ENCODE measurements at places on chromosomes 1 and 21.

GRCh38 chr21:42242611-42243010 lies 23.7 kb downstream of the ABCG1 start:
- DNase-seq = no peak

DNA sequence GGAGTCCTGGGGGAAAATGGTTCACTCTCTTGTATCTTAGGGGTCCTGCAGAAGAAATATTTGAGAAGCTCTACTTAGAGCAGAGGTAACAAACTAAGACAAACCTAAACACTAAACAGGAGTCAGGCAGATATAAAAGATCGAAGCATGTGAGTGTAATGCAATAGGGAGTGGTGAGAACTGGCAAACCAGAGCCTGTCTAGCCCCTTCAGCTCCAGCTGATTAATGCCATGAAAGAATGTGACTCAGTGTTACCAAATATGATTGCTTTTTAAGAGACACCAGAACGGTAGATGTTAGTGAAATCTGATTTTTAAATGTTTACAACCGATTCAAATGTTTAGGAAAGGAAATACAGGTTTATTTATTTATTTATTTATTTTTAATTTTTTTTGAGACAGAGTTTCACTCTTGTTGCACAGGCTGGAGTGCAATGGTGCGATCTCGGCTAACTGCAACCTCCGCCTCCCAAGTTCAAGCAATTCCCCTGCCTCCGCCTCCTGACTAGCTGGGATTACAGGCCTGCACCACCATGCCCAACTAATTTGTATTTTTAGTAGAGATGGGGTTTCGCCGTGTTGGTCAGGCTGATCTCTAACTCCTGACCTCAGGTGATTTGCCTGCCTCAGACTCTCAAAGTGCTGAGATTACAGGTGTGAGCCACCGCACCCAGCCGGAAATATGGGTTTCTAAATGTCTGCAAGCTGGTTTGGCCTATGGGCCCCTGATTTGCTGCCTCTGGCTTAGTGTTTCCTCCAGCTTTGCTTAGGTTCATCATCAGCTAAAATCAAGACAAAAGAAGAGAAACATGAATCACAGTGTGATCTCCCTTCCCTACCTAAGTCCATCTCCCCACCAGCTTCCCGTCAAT lies 12.2 kb downstream of the TXNIP start:
- DNase-seq = no peak

DNA sequence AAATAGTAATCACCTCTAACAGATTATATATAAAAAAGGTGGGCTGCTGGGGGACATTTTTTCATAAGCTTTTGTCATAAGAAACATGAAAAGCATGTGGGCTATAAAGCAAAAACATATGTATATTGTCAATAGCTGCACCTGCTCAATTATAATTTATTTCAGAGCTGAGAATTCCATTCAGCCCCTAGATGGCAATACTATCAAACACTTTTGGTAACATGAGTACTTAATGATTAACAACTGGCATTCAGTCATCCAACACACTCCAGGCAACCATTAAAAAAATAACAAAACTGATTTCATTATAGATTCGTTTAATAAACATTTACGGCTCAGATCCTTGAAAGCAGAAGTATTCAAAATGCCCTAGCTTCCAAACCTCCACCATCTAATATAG lies 115.1 kb downstream of the KCTD3 start:
- no peak for DNase-seq

DNA sequence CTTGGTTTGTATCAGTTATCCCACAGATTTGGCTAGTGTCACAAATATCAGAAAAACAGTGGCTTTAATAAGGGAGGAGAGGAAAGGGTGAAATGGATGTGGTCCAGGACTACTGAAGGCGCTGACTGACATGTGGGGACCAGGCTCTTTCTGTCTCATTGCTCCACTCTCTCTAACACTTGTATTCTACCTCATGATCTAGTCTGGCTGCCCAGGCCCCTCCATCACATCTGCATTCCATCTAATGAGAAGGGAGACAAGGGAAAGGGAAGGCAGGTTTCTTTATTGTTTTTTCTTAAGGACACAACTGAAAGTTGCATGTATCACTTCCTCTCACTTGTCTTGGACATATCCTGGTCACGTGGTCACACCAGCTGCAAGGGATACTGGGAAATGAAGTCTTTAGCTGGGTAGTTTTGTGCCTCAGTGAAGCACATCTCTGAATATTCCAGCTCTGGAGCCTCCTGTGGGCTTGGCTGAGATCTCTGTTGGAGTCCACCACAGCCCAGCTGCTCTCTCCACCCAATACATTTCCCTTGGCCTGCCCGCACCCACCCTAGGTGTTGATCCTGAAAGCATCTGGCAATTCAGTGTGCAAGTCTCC lies 42.0 kb upstream of the PADI2 start:
- no peak for DNase-seq

GRCh38 chr1:166307261-166308188 lies 140.7 kb upstream of the FAM78B start:
- DNase-seq = no peak

DNA sequence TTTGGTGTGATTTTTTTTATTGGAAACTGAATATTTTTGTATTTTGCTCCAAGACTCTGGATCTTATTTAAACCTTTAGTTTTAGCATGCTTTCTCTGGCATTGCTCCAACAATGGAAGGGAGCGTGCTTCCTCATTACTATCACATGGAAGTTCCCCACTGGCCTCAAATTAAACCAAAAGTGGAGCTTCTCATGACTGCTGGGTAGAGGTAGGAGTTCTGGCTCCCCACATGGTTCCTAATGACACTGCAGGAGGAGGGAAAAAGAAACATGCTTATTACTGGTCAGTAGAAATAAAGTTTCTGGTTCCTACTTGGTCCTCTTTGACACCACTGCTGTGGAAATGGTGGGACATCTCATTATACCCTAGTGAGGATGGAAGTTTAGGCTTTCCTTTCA lies 310.5 kb downstream of the PTGER3 start:
- no peak for DNase-seq

DNA sequence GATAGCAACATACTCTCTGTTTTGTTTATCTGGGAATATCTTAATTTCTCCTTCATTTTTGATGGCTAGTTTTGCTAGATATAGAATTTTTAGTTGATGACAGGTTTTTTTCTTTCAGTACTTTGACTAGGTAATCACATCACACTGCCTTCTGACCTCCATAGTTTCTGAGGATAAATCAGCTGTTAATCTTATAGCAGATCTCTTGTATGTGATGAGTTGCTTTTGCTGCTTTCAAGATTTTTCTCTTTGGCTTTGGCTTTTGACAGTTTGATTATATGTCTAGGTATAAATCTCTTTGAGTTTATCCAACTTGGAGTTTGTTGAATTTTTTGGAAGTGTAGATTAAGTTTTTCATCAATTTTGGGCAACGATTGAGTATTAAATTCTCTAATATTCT lies 142.6 kb downstream of the ZNF644 start:
- no peak for DNase-seq

GRCh38 chr1:209319549-209319948 lies 264.0 kb upstream of the CAMK1G start:
- no peak for DNase-seq

DNA sequence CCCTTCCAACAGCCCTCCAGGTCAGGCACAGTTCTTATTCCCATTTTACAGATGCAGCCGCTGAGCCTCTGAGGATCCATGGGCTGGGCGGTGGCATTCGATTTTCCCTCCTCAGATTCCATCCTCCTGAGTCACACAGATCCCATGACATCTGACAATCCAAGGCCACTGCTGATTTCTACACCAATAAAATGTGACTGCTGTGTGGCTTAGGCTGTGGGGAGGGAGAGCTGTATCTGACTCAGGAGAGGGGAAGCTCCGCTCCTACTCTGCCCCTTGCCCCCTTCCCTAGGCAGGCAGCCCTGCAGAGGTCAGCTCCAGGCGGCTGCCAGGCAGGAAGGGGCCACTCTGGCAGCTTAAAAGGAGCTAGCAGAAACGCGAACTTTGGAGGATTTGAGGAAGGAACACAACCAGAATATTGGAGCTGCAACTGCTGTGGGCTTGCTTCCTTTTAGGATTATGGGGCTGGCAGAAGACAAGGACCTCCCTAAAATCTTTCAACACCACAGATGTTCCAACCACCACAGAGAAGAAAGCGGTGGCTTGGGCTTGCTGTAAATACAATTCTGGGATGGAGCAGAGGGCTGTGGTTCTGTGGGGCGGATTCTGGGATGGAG lies 50.0 kb downstream of the MRPL37 start:
- DNase-seq = peak; percentile 88

DNA sequence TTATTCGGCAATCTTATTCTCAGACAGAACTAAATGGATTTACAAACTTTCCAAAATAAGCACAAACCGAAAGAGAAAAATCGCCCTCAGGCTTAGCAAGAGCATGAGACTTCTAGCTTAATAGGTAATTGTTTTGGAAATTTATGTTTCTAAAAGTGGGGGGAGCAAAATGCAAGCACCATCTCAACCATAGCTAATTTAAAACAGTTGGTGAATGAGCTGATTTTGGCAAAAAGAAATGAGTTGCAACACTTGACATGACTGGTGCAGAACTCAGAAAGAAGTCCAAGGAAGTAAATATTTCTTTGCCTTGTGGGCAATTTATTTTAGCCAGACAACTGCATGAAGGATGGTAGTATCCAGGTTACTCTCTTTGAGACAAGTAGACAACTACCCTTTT lies 71.5 kb upstream of the PTGFR start:
- DNase-seq = no peak

GRCh38 chr1:244778344-244778743 lies 57.1 kb upstream of the COX20 start:
- DNase-seq = no peak

DNA sequence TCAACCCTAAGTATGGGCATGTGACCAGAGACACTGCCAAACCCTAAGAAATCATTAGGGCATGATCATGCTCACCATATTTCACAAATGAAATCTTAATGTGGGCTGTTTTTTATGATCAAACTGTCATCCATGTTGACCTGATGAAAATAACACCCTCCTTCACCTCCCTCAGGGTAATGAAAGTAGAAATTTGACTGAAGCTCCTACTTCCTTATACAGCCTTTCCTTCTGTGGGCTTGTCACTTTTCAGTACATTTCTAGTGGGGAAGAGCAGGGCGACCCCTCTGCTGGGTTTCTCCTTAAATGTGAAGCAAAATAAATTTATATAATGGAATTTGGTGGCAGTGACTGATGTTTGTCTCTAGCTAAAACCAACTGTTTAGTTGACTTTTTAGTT lies 25.9 kb downstream of the IVNS1ABP start:
- no peak for DNase-seq

GRCh38 chr21:38498057-38498833 lies at the start of gene ERG:
Gene ERG (minus strand): TSS chr21:38498477. CDS start chr21:38498380, 97 bp downstream.
- DNase-seq = no peak

DNA sequence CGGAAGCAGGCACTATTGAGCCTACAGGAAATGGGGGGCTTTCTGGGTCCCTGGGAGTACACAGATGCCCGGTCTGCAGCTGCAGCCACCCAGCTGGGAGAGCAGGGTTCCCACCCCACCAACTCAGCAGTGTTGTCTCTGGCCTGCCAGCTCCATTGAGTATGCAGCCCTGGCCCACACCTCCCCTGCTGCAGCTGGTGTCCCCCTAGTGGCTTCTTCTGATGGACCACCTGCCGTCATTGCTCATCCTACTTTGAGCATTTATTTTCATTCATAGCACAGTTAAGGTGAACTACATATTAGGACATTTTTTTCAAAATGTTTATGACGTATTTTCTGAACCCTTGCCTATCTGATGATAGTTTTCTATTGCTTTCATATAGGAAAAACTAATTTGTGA lies 189.8 kb upstream of the LYPLAL1 start:
- DNase-seq = no peak

DNA sequence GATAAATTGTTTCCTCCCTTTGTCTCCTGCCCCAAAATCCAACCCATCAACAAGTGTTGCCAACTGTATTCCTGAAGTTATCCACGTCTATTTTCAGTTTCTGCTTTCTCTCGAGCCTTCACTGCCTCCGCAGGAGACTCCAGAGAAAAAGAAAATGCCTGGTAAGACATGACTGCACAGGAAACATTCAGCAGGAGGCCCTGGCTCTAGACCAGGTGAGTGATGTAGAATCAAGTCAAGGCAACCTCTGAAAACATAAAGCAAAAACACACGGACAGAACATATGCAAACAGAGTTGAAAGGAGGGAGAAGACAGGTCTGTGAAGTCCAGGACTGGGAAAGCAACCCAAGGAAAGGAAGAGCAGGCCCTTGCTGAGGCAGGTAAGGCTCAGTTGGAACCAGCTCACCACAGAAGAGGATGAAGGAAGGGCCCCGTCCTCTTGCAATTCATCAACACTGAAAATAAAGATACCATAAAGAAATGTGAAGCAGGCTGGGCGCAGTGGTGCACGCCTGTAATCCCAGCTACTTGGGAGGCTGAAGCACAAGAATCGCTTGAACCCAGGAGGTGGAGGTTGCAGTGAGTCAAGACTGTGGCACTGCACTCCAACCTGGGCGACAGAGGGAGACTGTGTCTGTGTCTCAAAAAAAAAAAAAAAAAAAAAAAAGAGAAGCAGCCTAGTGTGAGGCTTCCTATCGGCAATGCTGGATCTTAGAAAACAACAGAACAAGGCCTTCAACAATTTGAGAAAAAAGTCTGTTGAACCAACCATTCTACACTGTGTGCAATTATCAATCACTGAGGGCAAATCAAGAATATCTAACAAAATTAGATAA lies 8.8 kb downstream of the NOL9 start:
- DNase-seq = no peak

DNA sequence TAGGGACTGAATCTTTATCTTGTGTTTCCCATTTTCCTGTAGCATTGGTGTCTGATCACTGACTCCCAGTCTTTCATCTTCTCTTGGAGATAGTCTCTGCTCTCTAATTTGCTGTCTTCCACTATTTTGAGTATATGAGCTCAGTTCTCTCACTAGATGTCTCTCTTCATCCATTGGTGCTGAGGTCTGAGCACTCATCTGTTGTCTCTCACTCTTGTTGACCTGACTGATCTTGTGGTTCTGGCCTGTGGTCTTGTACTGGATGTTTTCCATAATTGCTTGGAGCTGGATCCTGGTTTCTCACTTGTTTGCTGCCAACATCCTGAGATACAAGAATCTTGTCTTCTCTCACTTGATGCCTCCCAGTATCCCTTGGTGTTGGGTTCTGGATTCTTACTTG lies 25.1 kb upstream of the S100A11 start:
- no peak for DNase-seq

GRCh38 chr1:197903196-197903514 lies 725 bp downstream of the C1orf53 start:
- DNase-seq = no peak

GRCh38 chr1:9843576-9843945 lies 19.8 kb upstream of the CLSTN1 start:
- DNase-seq = no peak

- no peak for DNase-seq
These were observed 281.8 kb downstream of the BARHL2 start for GRCh38 chr1:90435351-90435750.

GRCh38 chr1:98351561-98351960 lies 310.0 kb upstream of the SNX7 start:
- DNase-seq = no peak

DNA sequence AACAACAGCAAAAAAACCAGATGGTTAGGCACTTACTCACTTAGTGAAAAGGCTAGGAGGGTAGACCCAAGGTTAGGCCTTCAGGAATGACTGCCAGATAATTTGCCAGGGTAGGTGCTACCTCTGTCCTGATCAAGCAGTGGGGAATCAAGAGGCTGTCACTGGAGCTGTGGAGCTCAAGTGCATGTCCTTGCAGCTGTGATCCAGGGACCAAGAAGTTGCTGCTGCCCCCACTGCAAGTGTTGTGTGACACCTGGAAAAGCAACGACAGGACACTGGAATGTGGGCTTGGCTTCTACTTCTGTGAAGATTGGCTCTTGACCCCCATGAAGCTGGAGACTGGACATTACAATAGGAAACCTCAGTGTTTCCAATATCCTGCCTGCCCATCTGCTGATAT lies 72.1 kb downstream of the PEX14 start:
- DNase-seq = no peak

Data from 8988T (cell line).